A549 treated with AZD2906 at 1 μM for 4 hours (cell line): ENCODE measurements at places on chromosomes 6 and 20. TPM values are rescaled to one million over a fixed set of nuclear protein-coding genes. Genes with fewer than 3 reads are reported as not detected.

The MAPK14 gene
- total RNA-seq = 23.5 to 28.4 TPM (median 26.4 TPM) in 5 replicates

The GNAS-AS1 gene
- total RNA-seq = not detected in 5 replicates

The NOX3 gene
- total RNA-seq = not detected in 5 replicates

The ARID1B gene
- total RNA-seq = 13.5 to 16.9 TPM (median 13.9 TPM) in 5 replicates

The TNFRSF21 gene
- 11.7 to 14.9 TPM (median 13.3 TPM) in 5 replicates for total RNA-seq

The ACTL10 gene
- total RNA-seq = not detected in 5 replicates

The SPATS1 gene
- total RNA-seq = not detected in 5 replicates

The PTK6 gene
- 2.7 to 4.0 TPM (median 3.2 TPM) in 5 replicates for total RNA-seq

The CD109 gene
- 45.5 to 70.4 TPM (median 63.8 TPM) in 5 replicates for total RNA-seq

The CDH26 gene
- 0.05 to 0.20 TPM (median 0.12 TPM) in 4 of 5 replicates, not detected in the other for total RNA-seq

The C20orf144 gene
- total RNA-seq = 0.08 to 0.13 TPM (median 0.11 TPM) in 3 of 5 replicates, not detected in the others

The SCUBE3 gene
- total RNA-seq = 0.04 to 0.06 TPM (median 0.05 TPM) in 5 replicates

The TAP1 gene
- total RNA-seq = 32.0 to 36.9 TPM (median 34.0 TPM) in 5 replicates

The LINC00237 gene
- not detected in 5 replicates for total RNA-seq

The IL17F gene
- total RNA-seq = not detected in 5 replicates

The CABLES2 gene
- total RNA-seq = 5.0 to 6.1 TPM (median 5.6 TPM) in 5 replicates

The MLIP gene
- total RNA-seq = 0.09 TPM in 1 of 5 replicates, not detected in the others

The MAS1 gene
- 0.01 TPM in 1 of 5 replicates, not detected in the others for total RNA-seq

The FRK gene
- 0.95 to 1.4 TPM (median 1.1 TPM) in 5 replicates for total RNA-seq

The ZC3H12D gene
- total RNA-seq = 0.01 to 0.07 TPM (median 0.02 TPM) in 5 replicates

The SLC22A3 gene
- 51.7 to 57.9 TPM (median 53.1 TPM) in 5 replicates for total RNA-seq

The AAR2 gene
- total RNA-seq = 39.8 to 45.9 TPM (median 41.3 TPM) in 5 replicates

The GPR6 gene
- not detected in 5 replicates for total RNA-seq

The SEL1L2 gene
- total RNA-seq = not detected in 5 replicates

The OTOR gene
- total RNA-seq = not detected in 5 replicates

The EFCAB8 gene
- 0.01 TPM in 1 of 5 replicates, not detected in the others for total RNA-seq

The PREX1 gene
- total RNA-seq = 13.5 to 17.3 TPM (median 14.9 TPM) in 5 replicates

The CLIC5 gene
- total RNA-seq = 0.01 TPM in 1 of 5 replicates, not detected in the others

The GHRH gene
- not detected in 5 replicates for total RNA-seq

The IP6K3 gene
- total RNA-seq = 1.5 to 2.5 TPM (median 2.4 TPM) in 5 replicates

The RSPO4 gene
- 0.03 TPM in 2 of 5 replicates, not detected in the others for total RNA-seq

The CRYBG1 gene
- 0.47 to 1.2 TPM (median 0.56 TPM) in 5 replicates for total RNA-seq

The LCA5 gene
- 0.32 to 0.93 TPM (median 0.52 TPM) in 5 replicates for total RNA-seq

The UNC5CL gene
- 0.34 to 0.78 TPM (median 0.62 TPM) in 5 replicates for total RNA-seq

The PPP1R14C gene
- total RNA-seq = 3.4 to 4.0 TPM (median 3.5 TPM) in 5 replicates

The RXRB gene
- total RNA-seq = 17.4 to 21.9 TPM (median 19.7 TPM) in 5 replicates
